ENCODE measurements at places on chromosomes 11 and 22. TPM values are rescaled to one million over a fixed set of nuclear protein-coding genes. Genes with fewer than 3 reads are reported as not detected.
A peak's percentile ranks its signal among the peaks of the same experiment; 100 is the strongest.

The SOX10 gene
- 7.1 TPM for polyA plus RNA-seq

The STARD10 gene
- 49.4 TPM for polyA plus RNA-seq

DNA sequence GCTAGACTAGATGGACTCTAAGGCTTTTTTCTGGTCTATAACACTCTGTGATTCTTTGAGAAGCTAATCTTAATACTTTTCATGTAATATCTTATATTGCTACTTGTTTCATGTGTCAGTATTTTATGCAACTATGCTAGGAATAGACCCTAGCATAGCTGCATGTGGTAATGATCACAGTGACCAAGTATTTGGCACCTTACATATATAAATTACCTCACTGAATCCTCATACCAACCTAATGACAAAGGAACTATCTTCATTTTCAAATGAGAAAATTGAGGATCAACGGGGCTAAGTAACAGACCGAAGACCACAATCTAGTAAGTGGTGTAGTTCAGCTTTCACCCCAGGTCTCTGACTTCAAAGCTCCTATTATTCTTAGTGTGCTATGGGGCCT is 327.3 kb upstream of the PITPNB start:
- peak; percentile 81 for DNase-seq

- no peak for DNase-seq
These were observed 594 bp downstream of the NRXN2 start for GRCh38 chr11:64722141-64723065.

DNA sequence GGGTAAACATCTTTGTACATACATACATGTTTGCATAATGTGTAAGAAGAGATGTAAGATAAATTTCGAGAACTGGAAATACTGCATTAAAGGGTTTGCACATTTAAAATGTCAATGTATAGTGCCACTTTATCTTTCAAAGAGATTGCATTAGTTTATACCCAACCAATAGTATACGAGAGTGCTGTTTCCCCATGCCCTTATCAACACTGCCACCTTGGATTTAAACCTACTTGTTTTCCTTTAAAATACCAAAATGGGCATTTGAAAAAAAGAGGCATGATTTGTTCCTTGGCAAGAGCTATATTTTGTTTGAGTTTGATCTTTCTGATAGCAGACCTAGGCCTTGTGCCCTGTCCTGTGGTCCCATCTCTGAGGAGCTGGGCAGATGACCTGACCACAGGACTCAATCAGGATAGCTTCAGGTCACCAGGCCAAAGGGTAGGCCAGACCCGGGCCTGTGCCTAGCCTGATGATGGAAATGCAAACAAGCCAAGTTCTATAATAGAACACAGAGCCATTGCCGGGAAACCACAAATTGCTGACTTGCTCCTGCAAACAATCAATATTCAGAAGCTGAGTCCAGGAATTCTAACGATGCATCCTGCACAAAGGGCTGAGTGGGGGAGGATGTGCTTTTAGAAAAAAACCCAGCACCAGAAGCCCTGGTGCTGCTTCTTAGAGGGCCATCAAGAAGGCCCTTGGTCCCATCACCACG is 16.9 kb upstream of the ALG8 start:
- no peak for DNase-seq

DNA sequence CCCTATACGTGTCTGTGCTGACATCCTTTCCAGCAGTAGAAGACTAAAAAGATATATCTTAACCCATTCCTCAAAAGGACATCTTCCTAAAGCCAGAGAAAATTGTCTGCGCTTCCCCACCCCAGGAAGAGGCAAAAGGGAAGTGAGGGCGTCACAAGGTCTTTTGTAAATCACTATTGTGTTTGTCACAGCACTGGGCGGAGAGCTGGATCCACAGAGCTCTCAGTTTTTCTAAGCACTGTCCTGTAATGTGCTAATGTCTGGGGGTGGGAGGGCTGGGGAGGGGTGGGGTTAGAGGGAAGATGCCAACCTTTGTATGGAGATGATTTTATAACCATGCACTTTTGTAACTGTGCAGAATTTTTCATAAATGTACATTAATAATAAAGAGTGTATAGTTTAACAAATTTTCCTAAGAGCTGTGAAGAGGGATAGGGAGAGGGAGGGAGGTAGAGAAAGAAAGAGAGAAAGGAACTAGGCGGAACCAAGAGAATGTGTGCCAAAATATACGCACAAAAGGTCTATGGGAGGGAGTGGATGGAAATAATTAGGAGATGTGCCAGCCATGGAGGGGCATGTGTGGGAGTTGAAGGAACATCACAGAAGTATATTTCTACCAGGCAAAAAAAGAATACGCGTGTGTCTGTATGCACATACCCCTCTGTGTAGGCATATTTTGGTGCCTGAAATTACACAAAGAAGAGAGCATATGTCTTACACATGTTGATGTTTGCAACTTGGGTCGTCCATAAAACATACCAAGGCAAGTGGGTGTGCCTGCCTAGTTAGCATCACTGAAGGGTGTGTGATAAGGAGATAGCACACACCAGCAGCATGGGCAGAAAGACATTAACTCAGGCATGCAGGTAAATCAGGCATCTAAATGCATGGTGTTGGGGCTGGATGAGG is 9.8 kb downstream of the LRRC55 start:
- DNase-seq, result no peak

DNA sequence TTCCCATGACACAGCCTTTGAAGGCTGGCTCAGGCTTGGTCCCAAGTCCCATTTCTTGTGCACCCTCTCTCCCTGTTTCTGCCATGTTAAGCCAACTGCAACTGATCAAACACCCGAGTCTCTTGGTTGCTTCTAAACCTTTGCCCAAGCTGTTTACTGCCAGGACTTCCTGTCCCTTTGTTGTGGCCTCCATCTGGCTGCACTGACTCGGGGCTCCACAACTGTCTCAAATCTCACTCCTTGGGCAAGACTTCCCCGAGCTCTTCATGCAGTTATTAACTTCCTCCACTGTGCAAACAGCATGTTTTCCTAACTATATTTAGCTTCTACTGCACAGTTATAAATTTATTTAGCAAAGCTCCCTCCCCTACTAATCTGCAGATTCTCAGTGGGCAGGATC is 4.3 kb downstream of the VPREB1 start:
- DNase-seq, result no peak

The SLC25A45 gene
- 5.4 TPM for polyA plus RNA-seq

GRCh38 chr11:12494699-12495098 is 117.3 kb downstream of the PARVA start:
- no peak for DNase-seq

GRCh38 chr11:74380746-74381439 is 17.3 kb downstream of the PGM2L1 start:
- no peak for DNase-seq

DNA sequence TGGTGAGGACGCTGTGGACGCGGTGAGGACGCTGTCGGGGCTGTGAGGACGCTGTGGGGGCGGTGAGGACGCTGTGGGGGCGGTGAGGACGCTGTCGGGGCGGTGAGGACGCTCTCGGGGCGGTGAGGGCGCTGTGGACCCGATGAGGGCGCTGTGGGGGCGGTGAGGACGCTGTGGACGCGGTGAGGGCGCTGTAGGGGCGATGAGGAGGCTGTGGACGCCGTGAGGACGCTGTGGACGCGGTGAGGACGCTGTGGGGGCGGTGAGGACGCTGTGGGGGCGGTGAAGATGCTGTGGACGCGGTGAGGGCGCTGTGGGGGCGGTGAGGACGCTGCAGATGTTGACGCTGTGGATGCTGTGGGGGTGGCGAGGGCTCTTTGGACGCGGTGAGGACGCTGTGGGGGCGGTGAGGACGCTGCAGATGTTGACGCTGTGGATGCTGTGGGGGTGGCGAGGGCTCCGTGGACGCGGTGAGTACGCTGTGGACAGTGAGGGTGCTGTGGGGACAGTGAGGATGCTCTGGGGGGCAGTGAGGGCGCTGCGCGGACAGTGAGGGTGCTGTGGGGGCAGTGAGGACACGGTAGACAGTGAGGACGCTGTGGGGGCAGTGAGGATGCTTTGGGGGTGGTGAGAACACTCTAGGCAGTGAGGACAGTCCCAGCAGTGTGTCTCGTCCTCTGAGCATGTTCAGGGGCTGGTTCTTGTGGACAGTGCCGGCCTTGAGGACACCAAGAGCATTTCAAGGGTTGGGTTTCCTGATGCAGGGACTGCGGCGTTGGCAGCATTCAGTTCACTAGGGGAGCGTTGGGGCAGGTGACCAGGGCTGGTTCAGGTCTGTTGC is 4.2 kb downstream of the GP1BB start:
- DNase-seq, result no peak

DNA sequence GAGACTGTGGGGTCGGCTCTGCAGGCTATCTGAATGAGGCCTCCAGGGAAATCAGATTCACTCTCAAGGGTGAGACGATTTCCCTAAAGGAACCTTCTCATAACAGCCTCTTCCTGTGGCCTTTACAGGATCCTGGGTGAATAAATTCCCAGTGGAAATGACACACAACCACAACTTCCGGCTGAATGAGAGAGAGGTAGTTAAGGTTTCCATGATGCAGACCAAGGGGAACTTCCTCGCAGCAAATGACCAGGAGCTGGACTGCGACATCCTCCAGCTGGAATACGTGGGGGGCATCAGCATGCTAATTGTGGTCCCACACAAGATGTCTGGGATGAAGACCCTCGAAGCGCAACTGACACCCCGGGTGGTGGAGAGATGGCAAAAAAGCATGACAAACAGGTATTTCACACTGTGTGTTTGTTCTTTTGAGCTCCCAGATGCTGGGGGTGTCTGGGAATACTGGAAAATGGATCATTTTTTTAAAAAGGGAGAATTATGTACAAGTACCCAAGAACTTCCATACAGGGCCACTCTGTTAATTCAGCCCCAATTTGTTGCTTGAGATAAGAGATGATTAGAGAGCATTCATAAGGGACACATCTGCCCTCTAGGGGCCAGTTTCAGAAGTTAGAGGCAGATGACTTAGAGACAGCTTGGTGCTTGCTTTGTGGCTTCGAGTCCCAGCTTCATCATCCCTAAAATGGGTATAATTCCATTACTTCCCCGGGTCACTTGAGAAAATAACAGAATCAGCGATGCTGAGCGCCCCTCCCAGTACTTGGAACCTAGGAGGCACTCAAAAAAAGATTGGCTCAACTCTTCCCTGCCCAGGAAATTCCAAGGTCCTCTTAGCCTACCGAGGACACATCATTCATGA is 10.2 kb downstream of the SERPIND1 start:
- DNase-seq, result peak; percentile 29

- DNase-seq, result no peak
These were observed 6.8 kb downstream of the ARHGAP1 start for GRCh38 chr11:46693597-46694012.

The OVOL1 gene
- not detected for polyA plus RNA-seq

- DNase-seq, result no peak
These were observed 1119.1 kb upstream of the TENM4 start for GRCh38 chr11:80559942-80560341.

DNA sequence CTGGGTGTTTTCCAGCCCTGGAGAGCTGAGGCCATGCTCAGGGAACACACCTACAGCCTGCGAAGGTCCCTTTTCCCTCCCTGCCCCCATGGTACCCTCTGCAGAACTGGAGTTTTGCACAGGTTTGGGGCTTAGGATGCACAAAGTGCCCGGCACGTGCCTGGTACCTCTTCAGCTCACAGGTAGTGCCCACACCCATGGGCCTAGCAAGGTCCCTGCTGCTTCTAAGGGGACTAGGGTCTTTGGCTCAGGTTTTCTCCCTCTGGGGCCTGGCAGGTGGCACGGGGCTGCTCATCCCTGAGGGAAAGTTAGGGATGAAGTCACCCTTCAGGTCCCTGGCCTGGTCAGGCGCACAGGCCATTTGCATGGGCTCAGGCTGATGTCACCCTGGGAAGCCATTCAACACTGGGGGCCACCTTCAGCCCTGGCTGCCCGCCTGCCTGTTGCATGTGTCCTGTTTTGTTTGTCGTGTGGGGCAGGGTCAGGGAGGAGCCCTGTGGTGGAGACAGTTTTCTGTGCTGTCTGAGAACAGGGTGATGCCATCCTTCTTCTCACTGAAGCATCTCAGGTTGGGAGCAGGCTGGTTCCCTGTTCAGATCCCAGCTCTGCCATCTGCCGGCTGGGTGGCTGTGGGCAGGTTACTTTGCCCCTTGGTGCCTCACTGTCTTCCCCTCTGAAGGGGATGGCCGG is 68.3 kb upstream of the CRYBB3 start:
- no peak for DNase-seq

GRCh38 chr22:44278243-44279068 is 34.3 kb downstream of the SHISAL1 start:
- no peak for DNase-seq

The CRYBB3 gene
- polyA plus RNA-seq, result not detected

DNA sequence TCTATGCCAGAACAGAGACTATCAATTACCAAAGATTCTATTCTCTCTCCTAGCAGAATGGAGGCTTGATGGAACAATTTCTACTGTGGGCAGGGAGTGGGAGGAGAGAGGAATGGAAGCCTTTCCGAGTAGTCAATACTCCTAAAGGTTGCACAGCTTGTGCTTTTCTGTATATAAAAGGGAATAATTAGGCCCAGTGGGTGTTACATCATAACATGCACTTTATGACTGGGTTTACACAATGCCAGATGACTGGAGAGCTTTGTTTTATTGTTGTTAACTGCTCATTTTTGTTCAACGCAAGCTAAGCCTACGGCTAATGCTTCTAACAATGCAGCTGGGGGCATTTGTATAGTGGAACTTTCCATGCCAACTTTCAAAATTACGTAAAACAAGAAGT is 2237.9 kb upstream of the RAG2 start:
- no peak for DNase-seq

- DNase-seq, result peak; percentile 10
These were observed 21.7 kb upstream of the TNRC6B start for GRCh38 chr22:40156001-40156516.

Data from muscle of back (tissue), 13 donors.